ENCODE measurements at places on chromosomes 3 and 15.

GRCh38 chr15:63414474-63415120, 33.0 kb upstream of the CA12 start:
- no peak for DNase-seq

DNA sequence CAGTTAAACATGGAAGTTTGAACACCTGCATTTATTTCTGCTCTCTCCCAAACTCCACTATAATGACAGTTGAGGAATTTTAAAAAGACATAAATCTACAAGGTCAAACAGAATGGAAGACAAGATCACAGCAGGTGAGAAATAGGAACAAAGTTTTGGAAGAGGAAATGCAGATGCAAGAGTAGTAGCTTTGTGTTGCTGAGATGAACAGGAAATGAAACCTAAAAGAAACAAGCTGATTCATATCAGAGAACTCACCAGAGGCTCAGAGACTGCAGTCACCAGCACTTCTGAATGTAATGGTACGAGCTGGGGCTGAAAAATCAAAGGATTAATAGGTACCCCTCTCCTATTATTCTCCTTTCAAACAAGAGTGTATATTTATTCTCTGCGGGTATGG, 459.9 kb downstream of the RAP2B start:
- DNase-seq: no peak

DNA sequence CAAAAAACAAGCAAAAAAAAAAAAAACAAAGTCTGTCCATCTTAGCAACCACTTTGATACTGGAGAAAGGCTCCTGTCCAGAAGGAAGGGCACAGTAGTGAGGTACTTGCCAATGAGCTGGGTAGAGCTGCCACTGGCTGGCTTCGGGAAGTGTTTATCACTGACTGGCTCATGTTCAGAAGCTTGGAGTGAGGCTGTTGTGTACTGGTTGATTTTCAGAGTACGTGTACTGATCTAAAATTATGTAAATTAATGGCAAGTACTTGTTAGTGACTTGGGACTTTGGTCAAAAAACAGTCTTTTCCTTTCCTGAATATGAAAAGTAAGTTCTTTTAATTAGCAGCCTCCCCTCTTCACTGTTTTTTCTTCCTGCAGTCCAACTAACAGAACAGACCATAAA, 979 bp upstream of the ZNF621 start:
- peak; percentile 38 for DNase-seq

DNA sequence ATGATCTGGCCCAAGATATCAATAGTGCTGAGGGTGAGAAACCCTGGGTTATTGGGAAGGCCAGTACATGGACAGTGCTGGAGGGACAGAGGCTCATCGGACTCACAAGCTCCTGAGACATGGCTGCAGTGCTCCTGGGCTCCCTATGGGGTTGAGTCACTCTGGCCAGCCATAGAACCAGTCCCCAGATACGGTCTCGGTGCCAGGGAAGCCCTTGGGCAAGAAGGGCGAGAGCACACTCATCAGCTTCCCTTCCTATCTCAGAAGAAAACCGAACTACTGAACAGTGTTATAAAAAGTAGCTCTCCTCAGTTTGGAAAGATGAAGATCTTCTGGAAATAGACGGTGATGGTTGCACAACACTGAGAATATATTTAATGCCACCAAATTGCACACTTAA, 34.4 kb downstream of the POC1A start:
- DNase-seq: peak; percentile 40

DNA sequence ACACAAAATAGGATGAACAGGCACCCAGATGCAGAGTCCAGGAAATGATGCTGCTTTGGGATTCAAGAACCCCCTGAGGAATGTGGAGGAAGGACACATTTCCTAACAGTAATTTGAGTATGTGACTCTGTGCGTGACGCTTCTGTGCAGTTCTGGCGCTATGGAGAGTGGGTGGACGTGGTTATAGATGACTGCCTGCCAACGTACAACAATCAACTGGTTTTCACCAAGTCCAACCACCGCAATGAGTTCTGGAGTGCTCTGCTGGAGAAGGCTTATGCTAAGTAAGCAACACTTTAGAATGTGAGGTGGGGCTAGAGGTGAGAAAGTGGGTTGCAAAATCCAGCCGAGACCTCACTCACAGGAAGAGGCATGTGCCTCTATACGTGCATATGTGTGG, 28.3 kb downstream of the CAPN3 start:
- DNase-seq: no peak

DNA sequence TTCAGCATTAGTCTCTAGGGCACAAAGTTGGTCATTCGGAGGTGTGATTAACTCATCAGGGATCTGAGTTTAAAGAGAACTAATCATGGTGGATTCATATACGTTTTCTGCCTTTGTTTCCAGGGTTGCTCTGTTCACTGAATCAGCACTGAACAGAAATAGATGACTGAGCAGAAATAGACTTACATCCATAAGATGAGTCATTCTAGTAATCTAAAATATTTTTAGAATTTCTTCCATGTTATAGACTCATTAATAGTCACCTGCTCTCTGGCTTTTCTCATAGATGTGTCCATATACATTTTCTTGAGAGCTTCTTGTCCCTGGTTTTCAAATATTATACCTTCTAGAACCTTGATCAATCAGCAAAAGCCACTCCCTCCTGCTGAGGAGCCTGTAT, 837.6 kb upstream of the DPPA4 start:
- no peak for DNase-seq

DNA sequence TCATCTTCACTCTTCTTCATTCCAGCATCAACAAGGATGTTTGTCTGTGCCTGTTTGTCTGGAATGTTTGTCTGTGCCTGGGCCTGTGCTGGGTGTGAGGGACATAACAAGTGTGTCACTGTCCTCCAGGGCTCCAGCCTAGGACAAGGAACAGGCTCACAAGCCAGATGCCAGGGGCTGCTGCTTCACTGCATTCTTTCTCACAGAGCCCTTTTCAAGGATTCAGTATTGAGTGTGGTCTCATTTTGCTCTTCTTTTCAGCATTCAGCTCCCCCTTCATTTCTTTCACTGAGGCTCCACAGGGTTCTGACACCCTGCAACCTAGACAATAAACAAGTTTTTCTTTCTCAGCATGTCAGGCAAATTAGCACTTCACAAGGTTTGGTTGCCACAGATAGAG, 43.6 kb upstream of the KY start:
- DNase-seq: no peak

DNA sequence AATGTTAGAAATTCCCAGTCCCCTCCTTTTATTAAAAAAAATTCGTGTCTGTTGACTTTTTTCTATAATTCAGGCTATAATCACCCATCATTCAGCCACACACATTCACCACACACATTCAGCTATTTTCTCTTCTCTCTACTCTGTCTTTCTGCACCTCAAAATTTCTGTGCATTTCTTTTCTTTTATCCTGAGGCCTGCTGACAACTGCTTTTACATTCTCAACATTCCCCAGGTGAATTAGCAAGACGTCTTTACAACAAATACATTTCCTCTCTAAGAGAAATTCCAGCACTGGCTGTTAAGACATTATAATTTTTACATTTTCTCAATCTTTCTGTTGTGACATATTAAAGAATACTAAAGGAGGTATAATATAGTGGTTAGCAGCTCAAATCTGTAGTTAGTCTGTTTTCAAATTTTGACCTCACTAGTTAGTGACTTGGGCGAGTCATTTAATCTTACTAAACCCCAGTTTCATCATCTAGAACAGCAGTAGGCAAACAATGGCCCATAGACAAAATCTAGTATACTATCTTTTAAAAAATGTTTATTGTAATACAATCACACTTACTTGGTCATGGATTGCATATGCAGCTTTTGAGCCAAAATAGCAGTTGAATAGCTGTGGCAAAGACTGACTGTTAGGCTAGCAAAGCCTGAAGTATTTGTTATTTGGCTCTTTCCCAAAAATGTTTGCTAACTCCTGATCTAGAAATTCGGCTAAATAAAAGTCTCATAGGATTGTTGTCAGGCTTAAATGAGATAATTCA, 350.7 kb downstream of the NSUN3 start:
- DNase-seq: no peak

Measured in heart left ventricle (tissue), 16 donors.